CD8-positive, alpha-beta T cell (primary cell): ENCODE measurements at places on chromosomes 1 and 21.

- DNase-seq: no peak
Measured at GRCh38 chr1:206013026-206013795, 10.0 kb upstream of the RAB7B start.

GRCh38 chr1:160610569-160611242 is 31.4 kb upstream of the CD84 start:
- no peak for DNase-seq

DNA sequence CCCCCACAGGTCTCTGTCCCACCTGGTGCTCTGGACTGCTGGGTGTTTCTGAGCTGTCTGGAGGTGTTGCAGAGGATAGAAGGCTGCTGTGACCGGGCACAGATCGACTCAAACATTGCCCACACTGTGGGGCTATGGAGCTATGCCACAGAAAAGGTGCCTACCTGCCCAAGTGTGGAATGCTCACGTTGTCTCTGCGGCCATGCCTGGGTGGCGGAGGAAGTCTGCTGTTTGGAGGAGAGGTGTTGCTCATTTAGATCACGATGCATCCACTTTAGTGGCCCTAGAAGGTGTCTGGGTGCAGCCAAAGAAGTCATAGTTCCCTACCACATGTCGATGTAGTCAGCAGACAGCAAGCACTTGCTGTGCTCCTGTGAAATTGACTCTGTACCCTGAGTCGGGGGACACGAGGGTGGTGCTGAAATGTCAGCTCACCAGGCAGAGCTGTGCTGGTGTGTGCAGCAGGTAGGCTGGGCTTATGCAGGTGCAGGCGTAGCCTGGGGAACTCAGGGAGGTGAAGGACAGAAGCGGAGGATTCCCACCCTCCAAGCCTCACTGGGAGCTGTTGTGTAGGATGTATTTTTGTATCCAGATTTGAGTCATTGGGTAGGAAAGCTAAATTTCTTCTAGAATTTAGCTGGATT is 32.8 kb upstream of the PWP2 start:
- DNase-seq: peak; percentile 68

GRCh38 chr1:23100074-23100748 is 68.4 kb downstream of the LUZP1 start:
- DNase-seq: peak; percentile 22

- DNase-seq: peak; percentile 48
Measured at GRCh38 chr1:86441581-86441980, 17.6 kb downstream of the CLCA2 start.

DNA sequence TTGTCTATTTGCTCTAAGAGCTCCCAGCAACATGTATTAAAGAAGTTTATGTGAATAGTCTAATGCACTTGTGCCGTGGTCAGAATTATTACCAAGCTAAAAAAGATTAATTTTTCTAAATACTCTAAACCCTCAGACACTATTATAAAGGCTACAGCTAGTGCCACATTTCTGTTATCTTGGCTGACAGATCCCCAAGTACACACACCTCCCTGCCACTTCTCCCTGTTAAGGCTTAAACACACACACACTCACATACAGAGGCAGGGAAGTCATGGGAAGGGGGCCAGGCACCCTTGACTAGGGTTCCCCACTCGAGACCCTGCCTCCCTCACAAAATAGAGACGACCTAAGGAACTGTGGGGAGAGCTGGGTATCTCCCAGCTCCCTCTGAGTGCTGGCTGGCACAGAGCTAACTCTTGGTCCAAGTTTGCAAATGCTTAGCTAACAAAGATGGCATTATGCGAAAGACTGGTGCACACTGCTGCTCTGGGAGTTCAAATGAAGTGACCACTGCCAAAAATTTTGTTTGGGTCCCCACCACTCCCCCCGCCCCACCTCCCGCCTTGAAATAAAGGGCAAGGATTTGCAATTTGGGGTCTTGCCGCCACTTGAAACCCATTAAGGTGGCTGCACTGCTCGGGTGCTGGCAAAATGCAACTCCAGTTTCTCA is 9.8 kb downstream of the SSBP3 start:
- DNase-seq: no peak

- DNase-seq: no peak
Measured at GRCh38 chr1:202121006-202121405, 1.7 kb upstream of the GPR37L1 start.

DNA sequence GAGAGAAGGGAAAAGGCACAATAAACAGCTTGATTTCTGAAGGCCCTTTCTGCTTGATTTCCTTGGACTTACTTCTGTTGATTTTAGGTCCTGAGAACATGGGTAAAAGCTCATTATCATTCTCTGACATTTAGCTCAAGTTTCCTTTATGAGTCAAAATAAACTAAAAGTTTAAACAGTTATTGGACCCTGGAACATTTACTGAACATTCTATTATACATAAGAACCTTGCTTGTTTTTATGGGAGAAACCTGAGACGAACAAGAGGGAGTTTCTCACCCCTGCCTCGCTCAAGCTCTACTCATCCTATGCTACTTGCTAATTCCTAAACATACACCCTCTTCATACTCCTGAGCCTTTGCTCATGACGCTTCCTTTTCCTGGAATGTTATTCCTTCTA is 538.3 kb upstream of the PKN2 start:
- DNase-seq: no peak

DNA sequence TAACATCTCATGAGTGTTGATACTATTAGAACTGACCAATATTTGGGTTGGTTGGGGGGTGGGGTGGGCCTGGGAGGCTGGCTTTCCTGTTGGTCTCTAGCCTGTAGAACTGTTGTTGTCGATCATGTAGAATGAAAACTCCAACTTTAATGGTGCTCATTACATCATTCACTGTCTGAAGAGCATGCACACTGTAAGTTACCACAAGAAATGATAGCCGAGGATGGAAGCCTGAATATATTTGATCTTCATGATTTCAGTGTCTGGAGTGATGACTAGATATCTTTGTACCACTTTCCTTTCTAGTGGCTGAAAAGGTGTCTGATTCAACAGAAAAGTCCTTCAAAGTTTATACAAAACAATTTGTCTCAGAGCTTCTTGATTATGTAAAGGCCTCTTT is 123.6 kb downstream of the XCL2 start:
- DNase-seq: no peak

GRCh38 chr1:88678405-88678804 is 5.7 kb upstream of the PKN2 start:
- DNase-seq: no peak

GRCh38 chr21:43985690-43986251 is 26.3 kb upstream of the TRAPPC10 start:
- no peak for DNase-seq

- DNase-seq: no peak
Measured at GRCh38 chr1:162107911-162108310, 38.4 kb downstream of the NOS1AP start.

DNA sequence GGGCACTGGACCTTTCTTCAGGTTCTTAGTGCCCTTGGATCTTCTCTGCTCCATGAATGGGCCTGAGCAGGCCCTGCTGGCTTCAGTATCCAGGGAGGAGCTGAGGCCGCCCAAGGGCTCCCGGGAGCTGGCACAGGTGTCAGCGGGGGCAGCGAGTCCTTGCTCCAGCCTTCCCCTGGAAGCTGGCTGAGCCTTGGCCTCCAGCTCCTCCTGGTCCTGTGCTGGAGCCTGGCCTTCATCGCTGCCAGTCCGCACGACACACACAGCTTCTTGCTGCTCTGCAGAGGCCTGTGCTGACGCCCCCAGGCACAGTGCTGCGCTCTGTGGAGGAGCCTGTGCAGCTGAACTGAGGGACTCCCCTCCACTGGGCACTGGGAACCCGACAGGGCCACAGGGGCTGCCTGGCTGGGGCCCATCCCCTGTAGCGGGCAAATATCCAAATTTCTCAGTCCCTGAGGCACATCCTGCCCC is 1.7 kb downstream of the SPOCD1 start:
- no peak for DNase-seq

GRCh38 chr1:147897029-147897752 is 5.4 kb upstream of the GJA8 start:
- no peak for DNase-seq

DNA sequence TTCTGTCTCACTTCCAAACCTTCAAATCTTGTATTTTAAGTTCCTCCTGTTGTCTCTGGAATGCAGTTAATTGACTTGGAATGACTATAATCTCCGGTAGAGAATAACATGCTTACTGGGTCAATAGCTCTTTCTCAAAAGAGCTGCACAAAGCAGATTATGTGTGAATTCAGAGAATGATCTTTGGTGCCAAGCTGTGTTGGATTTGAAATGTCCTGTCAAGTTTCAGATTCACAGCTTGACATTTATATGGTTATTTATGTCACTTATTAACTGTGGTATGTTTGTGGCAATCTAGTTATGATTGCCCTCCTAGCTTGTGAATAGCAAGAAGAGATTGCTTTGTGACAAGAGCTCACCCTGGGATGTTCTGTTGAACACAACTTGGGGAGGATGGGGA is 128.3 kb upstream of the KCNE2 start:
- DNase-seq: no peak

GRCh38 chr21:45361033-45361997 is 43.6 kb upstream of the COL18A1 start:
- DNase-seq: no peak

- no peak for DNase-seq
Measured at GRCh38 chr1:114758256-114758832, 560 bp upstream of the CSDE1 start.

- no peak for DNase-seq
Measured at GRCh38 chr1:244445320-244446181, 6.2 kb downstream of the ADSS2 start.

DNA sequence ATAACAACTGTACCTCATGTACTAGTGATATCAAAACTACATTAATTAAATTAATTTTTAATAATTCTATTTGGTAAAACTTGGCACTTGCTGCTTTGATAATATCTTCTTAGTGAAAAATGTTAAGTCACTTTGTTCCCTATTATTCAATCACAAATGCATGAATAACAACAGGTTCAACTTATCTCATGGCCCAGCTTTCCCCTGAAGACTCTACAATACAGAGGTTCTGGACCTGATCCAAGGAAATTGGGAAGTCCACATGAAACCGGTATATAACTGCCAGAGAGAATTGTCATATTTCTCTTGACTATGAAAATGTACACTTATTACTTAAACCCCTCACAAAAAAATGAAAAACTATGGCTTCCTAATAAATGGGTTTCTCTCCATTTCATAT is 33.9 kb upstream of the PTPRC start:
- no peak for DNase-seq

DNA sequence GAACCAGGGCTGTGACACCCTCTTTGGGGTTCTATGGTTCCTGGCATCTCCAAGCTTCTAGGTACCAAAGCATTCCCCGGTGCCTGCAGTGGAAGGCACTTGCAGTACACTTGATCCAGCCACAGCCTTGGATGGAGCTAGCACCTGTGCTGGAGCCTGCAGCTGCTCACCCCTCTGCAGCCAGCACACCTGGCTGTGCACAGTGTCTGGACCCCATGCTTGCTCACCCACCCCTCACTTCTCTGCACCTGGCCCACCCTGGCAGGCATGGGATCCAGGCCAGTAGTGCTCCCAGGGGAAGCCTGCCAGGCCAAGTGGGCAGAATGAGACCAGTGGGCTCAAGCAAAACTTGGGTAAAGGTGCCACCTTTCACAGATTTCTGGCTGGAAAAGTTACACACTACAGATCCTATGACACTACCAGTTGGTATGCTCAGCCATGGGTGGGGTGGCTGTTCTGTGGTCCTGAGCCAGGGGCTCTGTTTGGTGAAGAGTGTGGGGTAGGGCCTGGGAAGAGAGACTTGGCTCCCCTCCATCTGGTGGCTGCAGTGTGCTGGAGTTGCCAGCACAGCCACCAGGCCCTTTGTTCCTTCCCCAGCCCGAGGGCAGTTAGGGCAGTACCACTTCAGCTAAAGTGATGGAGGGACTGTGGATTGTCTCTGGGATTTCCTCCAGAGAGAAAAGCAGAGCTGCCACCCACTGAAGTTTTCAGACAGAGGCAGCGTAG is 157.8 kb upstream of the LRRC7 start:
- no peak for DNase-seq

DNA sequence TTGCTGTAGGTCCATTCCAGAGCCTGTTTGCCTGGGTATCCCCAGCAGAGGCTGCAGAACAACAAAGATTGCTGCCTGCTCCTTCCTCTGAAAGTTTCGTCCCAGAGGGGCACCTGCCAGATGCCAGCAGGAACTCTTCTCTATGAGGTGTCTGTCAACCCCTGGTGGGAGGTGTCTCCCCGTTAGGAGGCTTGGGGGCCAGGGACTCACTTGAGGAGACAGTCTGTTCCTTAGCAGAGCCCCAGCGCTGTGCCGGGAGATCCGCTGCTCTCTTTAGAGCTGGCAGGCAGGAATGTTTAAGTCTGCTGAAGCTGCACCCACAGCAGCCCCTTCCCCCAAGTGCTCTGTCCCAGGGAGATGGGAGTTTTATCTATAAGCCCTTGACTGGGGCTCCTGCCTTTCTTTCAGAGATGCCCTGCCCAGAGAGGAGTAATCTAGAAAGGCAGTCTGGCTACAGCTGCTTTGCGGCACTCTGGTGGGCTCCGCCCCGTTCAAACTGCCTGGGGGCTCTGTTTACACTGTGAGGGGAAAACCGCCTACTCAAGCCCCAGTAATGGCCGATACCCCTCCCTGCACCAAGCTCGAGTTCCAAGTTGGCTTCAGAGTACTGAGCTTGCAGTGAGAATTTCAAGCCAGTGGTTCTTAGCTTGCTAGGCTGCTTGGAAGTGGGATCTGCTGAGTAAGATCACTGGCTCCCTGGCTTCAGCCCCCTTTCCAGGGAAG is 8.7 kb upstream of the SLC25A24 start:
- DNase-seq: no peak

DNA sequence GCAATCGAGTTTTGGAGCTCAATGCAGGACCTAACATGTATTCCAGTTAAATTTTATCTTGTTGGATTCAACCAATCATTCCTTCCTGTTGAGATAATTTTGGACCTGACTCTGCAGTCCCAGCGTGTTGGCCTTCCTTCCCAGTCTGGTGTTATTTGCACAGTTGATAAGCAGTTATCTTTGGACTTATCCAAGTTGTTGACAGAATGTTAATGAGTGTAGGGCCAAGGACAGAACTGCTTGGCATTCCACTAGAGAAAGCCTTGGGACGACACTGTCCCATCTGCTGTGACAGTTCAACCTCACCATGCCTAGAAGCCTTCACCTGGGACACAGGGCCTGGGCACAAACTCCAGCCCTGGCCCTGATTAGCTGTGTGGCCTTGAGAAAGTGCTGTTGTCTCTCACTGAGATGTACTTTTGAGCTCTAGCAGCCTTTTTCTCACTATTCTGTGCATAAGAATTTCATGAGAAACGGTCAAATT is 104.1 kb upstream of the SLC25A33 start:
- no peak for DNase-seq

DNA sequence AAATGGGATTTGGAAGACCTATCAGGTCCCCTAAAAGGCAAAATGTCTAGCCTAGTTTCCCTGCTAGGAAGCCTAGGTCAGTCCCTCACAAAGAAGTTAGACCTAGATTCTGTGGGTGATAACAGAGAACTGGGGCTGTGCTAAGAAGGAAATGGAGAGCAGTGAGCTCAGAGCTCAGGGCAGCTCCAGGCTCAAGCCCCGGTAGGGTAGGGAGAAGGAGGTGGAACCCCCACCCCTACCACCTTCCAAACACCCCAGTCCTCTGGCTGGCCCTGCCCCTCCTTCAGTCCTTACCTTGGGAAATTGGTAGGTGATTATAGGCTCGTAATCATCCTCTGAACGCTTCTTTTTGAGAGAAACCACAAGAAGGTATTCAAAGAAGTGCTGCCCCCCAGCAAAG is 1.1 kb downstream of the DENND2D start:
- no peak for DNase-seq
